ENCODE measurements at places on chromosomes 11 and 22.

DNA sequence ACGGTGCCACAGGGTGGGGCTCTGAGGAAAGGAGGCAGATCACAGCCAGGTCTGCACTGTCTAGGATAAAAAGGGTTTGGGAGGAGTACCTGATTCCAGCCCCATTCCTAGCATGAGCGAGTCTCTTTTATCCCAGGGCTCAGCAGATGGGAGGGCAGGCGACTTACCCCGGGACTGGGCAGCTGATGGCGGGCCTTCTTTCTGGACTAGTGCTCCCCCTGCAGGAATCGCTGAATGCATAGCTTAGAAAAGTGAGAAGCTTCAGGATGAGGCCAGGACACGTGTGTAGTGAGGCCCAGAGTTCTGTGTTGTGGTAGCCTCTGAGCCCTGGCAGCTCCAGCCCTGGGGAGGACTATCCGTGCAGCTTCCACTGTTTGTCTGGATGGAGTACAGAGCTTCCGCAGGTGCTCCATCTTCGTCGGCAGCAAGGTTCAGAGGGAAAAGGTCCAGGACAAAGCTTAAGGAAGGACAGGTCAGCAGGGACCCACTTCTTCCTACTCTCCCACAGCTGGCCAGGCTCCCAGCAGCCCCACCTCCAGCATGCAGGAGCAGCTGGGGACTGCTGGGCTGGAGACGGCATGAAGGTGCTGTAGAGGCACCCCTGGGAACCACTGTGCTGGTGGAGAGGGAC lies 30.4 kb downstream of the COMMD9 start:
- no peak for DNase-seq

DNA sequence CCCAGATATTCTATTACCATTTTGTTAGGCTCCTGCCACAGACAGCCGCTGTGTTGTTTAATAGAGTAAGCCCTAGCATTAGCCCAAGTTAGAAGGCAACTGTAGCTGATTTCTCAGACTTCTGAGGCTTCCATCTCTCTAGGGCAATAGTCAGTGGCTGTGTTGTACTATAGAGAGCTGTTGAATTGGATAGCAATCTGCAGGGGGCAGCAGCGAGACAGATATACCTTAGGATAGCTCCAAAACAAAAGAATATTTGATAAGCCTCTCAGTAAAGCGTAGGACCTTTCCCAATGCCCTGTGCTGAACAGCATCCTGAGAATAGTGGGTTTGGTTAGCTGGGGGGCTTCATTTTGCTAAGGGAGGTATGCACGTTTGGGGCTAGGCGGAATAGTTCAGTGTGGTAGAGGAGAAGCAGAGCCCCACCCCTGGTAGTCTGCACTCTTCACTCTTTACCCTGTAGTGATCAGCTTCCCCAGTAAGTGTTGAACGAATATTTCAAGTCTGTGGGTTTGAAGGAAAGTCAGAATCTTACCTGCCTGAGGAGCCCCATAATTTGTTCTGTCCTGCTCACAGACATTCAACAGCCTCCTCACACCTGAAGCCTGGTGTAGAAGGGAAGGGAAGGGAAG lies 515.1 kb downstream of the INSC start:
- DNase-seq, result no peak

GRCh38 chr11:126722956-126723664 lies 277.5 kb downstream of the KIRREL3 start:
- DNase-seq, result no peak

- no peak for DNase-seq
Observed at GRCh38 chr11:120229451-120230424, 10.2 kb upstream of the POU2F3 start.

- no peak for DNase-seq
Observed at GRCh38 chr11:33262011-33262645, 4.9 kb downstream of the HIPK3 start.

DNA sequence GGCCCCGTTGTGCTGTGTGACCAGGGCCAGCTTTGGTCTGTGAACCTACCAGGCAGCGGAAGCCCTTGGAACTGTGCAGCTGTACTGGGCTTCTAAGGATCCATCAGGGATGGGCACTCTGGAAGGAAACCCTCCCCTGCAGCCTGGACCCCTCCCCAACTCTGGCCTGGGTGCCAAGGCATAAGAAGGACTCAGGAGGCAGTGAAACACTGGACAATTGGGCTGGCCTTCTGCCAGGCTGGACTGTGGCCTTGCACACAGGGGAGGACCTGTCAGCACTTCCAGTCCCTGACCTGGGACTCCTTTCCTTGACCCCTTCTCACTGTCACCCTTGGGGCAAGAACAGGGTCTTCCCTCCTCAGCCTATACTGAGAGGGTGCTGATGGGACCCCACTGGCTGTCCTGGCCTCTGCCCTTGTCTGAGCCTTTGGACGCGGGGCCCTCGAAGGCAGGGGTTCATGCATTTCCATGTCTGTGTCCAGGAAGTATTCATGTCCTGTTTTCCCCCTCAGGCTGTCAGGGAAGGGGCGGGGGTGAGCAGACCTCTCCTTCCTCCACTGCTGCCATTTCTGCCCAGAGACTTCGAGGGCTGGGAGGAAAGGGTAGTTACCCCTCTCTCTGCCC lies 39.6 kb downstream of the PDE2A start:
- DNase-seq, result no peak

GRCh38 chr11:41714101-41714500 lies 254.6 kb upstream of the LRRC4C start:
- DNase-seq, result no peak

GRCh38 chr22:49993649-49994360 lies 18.8 kb downstream of the IL17REL start:
- DNase-seq, result no peak

GRCh38 chr11:20364341-20364792 lies 853 bp downstream of the HTATIP2 start:
- no peak for DNase-seq

- no peak for DNase-seq
Observed at GRCh38 chr11:2139123-2139521, at the start of gene IGF2. TSS of gene IGF2 (minus strand) at chr11:2139389. CDS start at chr11:2135523, 3,866 bp downstream.

DNA sequence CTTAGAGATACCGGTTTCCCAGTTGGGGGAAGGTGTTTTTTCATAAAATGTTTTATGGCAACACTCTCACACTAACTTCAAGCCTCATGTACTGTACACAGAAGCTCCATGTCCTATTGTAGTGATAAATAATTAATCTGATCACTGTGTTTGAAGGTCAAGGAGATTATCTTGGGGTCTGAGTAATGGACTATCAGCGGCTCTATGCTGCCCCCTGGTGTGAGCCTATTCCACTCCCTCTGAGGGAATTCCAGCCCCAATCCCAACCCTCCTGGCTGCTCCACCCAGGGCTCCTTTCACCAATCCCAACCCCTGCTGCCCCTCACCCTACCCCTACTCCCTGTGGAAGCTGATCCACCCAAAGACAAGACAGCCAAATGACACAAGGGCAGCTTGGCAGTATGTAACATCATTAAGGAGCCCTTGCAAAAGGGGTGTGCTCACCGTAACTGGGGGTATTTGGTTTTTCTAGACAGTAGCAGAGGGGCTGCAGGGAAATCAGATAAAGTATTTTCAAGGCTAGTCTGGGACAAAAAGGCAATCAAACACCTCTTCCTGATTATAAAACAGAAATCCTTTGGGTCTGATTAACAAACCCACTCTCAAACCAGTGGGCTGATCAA lies 22.3 kb downstream of the HPS4 start:
- DNase-seq, result no peak

GRCh38 chr11:125842321-125842948 lies 9.3 kb downstream of the PATE4 start:
- no peak for DNase-seq

DNA sequence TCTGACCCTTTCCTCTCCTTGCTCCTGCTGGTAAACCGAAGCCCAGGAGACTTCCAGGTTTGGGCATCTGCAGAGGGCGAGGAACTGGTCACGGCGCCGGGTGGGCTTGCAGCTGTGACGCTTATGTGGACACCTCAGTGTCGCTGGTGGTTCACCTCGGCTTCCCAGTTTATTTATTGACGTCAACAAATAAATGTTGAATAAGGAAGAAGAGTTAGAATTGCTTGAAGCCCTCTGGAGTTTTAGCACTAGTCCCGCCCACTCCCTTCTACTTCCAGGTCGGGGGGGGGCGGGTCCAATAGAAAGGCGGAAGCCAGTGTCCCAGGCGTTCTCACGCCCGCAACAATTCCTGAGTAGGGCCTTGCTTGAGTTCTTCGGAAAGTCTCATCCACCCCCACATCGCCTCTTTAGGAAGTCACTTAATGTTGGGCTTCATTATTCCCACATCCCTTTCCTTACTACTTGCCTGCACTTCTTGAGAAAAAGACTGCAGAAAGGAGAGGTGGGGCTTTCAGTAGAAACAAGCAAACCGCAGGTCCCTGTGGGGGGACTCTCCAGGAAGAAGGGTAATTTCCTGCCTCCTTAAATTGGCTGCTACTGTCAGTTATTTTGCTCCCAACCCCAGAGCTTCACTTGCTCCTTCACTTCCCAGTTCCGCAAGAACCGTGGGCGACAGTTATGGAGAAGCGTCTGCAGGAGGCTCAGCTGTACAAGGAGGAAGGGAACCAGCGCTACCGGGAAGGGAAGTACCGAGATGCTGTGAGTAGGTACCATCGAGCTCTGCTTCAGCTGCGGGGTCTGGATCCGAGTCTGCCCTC lies at the start of gene TTC9C:
Gene TTC9C (plus strand): TSS at position 316 of the 818 bp plus-strand sequence. CDS start 363 bp downstream, at position 679.
- peak; percentile 64 for DNase-seq

- DNase-seq, result no peak
Observed at GRCh38 chr11:10930224-10930971, 72.5 kb upstream of the ZBED5 start.

GRCh38 chr22:22547692-22548300 lies 11.3 kb downstream of the PRAME start:
- no peak for DNase-seq

DNA sequence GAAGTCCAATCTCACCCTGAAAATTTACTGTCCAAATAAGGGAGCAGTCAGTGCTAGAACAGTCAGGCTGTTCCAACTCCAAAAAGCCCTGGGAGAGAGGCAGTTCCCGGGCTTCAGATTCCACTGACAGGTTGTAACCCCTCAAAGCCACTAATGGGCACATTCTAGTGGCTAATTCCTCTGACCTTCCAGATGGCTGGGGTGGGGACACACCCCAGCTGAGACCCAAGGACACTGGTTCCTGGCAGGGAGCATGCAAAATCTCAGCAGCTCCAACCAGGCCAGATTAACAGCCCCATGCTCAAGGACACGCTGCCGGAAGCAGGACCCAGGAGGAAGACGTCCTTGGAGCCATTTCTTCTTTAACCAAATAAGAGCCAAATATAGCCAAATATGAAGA lies 92.7 kb downstream of the RPL27A start:
- DNase-seq, result no peak

- DNase-seq, result no peak
Observed at GRCh38 chr11:306645-307371, 808 bp upstream of the IFITM2 start.

- DNase-seq, result no peak
Observed at GRCh38 chr22:40001800-40002577, 7.2 kb downstream of the FAM83F start.

DNA sequence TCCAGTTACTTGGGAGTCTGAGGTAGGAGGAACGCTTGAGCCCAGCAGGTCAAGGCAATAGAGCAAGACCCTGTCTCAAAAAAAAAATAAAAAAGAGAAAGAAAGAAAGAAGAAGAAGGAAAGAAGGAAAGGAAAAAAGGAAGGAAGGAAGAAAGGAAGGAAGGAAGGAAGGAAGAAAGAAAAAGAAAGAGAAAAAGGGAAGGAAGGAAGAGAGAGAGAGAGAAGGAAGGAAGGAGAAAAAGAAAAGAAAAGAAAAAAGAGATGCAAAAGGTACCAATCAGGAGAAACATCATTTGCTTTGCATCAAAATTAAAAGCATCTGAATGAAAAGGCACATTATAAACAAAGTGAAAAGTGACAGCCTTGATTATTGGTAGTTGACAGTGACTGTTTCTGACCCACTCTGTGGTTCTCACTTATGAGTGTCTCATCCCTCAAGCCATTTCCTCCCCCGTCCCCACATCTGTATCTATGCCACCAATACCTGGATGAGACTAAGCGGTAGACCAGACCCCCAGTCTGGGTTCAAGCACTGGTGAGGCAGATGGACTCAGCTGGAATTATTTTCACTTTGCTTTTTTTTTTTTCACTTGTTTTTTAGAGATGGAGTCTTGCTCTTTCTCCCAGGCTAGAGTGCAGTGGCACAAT lies 33.0 kb upstream of the XBP1 start:
- no peak for DNase-seq
